Sigmoid colon (tissue), 7 donors: ENCODE measurements at places on chromosomes 6 and 20. TPM values are rescaled to one million over a fixed set of nuclear protein-coding genes. Genes with fewer than 3 reads are reported as not detected.
A peak's percentile ranks its signal among the peaks of the same experiment; 100 is the strongest.

Gene CD24
- 1.2 TPM for total RNA-seq

Gene TFAP2D
- not detected for total RNA-seq

DNA sequence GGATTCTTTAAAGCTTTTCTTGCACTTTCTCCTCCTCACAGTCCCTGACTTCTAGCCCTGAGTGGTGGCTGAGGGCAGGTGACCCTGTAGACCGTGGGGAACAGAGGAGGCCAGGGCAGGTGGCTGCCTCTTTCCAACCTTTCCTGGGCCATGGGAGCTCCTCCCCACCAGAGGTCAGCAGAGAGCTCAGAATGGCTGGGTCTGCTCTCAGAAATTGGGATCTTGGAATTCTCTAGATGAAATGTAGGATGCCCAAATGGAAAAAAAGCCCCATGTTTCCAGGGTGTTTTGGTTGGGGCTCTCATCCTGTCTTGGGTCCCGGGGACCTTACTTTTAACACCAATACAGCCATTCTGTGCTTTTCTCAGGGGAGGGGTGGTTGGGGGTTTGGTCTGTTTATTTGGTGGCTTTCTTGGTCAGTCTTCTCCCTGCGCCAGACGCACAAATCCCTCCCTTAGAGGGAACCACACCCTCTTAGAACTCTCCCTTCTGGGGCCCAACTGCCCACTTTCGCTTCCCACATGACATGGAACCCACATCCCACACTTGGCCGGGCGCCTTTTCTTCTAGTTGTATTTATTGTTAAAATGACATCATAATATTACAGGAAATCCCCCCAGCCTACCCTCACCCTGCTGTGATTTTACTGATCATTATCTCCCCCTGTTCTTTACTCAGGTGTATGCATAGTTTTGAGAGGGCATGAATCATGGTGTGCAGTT lies 17.9 kb downstream of the GNAS start:
- peak; percentile 84 for DNase-seq
- no peak overlapping the region for H3K4me3 ChIP-seq
- H3K36me3 ChIP-seq: no peaks in the 10 kb centered on the region
- H3K27ac ChIP-seq: no peak overlapping the region
- no peaks in the 10 kb centered on the region for H3K27me3 ChIP-seq

- no peak overlapping the region for H3K4me3 ChIP-seq
- peaks cover 30% of the 10 kb centered on the region for H3K4me1 ChIP-seq
- H3K27ac ChIP-seq: no peak overlapping the region
- H3K36me3 ChIP-seq: no peaks in the 10 kb centered on the region
- DNase-seq: no peak
These were observed 72.4 kb upstream of the TBC1D7 start for GRCh38 chr6:13400772-13401171.

- H3K36me3 ChIP-seq: no peaks in the 10 kb centered on the region
- no peak overlapping the region for H3K27ac ChIP-seq
- H3K4me3 ChIP-seq: no peak overlapping the region
- peaks cover 26% of the 10 kb centered on the region for H3K4me1 ChIP-seq
- DNase-seq: no peak
- H3K27me3 ChIP-seq: peaks cover 36% of the 10 kb centered on the region
These were observed 3.4 kb downstream of the CBLN4 start for GRCh38 chr20:56001890-56002289.

Gene MAP7
- total RNA-seq: 1.4 TPM

DNA sequence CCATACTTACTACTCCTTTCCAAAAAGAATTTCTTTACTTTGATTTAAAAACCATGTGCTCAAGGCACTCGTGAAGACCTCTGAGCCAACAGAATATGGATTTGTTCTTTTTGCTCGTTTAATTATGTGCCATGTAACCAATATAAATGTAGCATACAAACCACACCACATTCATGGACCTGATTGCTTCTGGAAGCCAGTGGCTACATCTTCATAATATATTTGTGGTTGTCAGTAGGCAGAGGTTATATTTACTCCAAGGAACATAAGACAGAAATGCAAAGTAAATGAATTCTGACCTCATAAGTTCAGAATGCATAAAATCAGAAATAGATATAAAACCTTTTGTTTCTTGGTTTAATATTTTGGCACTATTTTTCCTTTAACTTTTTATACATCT lies 373.0 kb downstream of the HDGFL1 start:
- no peaks in the 10 kb centered on the region for H3K4me1 ChIP-seq
- H3K36me3 ChIP-seq: no peaks in the 10 kb centered on the region
- no peak overlapping the region for H3K27ac ChIP-seq
- DNase-seq: no peak
- H3K27me3 ChIP-seq: no peaks in the 10 kb centered on the region

- H3K4me3 ChIP-seq: peak overlapping the region; percentile 76
- no peaks in the 10 kb centered on the region for H3K27me3 ChIP-seq
- peak; percentile 74 for DNase-seq
- H3K36me3 ChIP-seq: peaks cover 5% of the 10 kb centered on the region
These were observed 575 bp upstream of the MICAL1 start for GRCh38 chr6:109456111-109456583.

GRCh38 chr6:110017946-110018345 lies 39.8 kb downstream of the GPR6 start:
- H3K27ac ChIP-seq: no peak overlapping the region
- H3K4me3 ChIP-seq: no peak overlapping the region
- no peaks in the 10 kb centered on the region for H3K36me3 ChIP-seq
- no peaks in the 10 kb centered on the region for H3K27me3 ChIP-seq

DNA sequence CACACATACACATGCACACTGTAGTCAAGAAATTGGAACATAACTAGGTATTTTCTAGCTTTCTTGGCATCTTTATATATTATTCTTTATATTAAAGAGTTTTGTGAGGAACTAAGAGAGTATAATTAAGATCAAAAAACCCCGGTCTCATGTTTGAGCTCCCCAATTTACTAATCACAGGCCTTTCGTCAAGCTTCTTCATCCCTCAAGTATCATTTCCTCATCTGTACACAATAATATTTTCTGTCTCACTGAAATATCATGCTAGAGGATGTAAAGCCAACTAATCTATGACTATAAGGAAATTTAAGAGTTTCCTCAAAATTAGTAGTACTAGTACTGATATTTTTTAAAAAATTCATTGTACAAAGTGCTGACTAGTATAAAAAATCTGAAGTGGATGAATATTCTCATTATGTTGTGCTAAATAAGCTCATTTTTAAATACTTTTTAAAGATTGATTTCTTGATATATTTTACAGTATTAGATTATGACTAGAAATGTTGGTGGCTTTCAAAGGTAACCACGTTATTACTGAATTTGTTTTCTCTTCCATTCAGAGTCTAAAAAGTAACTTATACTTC lies 28.0 kb downstream of the PEX3 start:
- peaks cover 24% of the 10 kb centered on the region for H3K36me3 ChIP-seq
- DNase-seq: no peak

DNA sequence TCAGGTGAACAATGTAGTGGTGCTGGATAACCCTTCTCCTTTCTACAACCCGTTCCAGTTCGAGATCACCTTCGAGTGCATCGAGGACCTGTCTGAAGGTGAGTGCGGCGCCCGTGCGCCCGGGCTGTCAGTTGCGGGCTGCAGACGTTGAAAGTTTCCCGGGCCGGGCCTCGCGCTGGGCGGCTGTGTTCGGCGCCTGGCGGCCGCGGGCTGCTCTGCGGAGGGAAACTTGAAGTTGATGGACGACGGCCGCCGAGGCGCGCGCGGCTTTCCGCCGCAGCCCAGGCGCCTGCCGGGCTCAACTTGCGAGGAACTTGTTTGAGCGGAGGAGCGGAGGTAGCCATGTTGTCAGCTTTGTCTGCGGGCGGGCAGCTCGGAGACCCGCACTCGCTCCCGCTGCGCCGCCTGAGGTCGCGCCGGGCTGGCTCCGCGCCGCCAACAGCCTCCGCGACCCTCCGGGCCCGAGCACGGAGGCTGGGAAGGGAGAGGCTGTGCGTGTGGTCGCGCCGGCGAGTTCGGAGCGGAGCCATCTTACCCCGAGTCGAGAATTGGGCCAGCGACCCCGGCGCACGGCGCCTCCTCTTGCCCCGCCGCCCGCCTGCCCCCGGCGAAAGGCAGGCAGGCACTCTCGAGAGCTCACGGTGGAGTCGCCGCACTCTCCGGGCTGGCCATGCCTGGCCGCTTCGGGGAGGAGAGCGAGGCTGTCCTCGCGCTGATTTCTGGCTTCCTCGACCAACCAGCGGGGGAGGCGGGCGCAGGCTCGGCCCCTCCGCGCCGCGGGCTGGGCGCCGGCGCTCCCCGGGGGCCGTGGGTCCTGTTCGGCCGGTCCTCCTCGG lies 691 bp downstream of the ASF1A start:
- H3K36me3 ChIP-seq: no peaks in the 10 kb centered on the region
- H3K27ac ChIP-seq: peak overlapping the region; percentile 98
- peak overlapping the region; percentile 68 for H3K4me3 ChIP-seq
- peak; percentile 79 for DNase-seq
- no peaks in the 10 kb centered on the region for H3K27me3 ChIP-seq
